ENCODE measurements at places on chromosomes 16 and 17. TPM values are rescaled to one million over a fixed set of nuclear protein-coding genes. Genes with fewer than 3 reads are reported as not detected.

DNA sequence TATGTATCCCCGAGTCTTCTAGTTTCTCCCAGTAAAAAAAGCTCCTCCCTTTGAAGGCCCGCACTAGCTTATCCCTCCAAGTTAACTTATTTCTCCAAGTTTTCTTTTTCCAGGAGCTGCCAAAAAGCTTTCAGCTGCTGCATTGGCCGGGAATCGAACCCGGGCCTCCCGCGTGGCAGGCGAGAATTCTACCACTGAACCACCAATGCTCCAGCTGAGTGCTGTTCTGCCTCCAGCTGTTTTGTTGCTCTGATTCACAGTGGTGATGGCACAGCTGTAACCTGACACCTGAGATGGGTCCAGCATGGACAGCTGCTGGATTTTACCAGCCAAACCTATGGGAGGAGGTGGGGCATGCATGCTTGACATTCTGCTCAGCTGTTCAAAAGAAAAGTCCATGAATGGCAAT lies 22.1 kb downstream of the VAC14 start:
- DNase-seq = peak; percentile 92

- DNase-seq = no peak
These were observed 112.0 kb upstream of the CREBBP start for GRCh38 chr16:3992297-3993051.

GRCh38 chr17:35138218-35138617 lies 3.9 kb downstream of the NLE1 start:
- no peak for DNase-seq

CPNE7 gene
- total RNA-seq = 5.4 TPM

Data from IMR-90 (cell line).